ENCODE measurements at places on chromosomes 4 and X.
A peak's percentile ranks its signal among the peaks of the same experiment; 100 is the strongest.

GRCh38 chr4:156193800-156194199 lies 240.1 kb upstream of the CTSO start:
- DNase-seq, result peak; percentile 92

GRCh38 chr4:162787120-162787519 lies 379.6 kb downstream of the NAF1 start:
- no peak for DNase-seq

GRCh38 chr4:159248384-159249178 lies 145.7 kb downstream of the RAPGEF2 start:
- peak; percentile 24 for DNase-seq

- peak; percentile 19 for DNase-seq
These were observed 64.8 kb downstream of the GLRA3 start for GRCh38 chr4:174764105-174764729.

DNA sequence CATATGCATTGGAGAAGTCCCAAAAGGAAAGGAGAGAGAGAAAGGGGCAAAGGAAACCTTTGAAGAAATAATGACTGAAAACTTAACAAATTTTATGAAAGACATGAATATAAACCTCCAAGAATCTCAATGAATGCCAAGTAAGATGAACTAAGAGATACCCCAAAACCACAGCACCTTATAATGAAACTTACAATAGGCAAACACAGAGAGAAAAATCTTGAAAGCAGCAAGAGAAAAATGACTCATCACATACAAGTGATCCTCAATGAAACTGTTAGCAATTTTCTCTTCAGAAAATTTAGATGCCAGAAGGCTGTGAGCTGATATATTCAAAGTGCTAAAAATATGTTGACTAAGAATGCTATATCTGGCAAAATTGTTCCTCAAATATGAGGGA lies 10.1 kb downstream of the SMIM10L2A start:
- no peak for DNase-seq

GRCh38 chrX:39614680-39614998 lies 483.1 kb downstream of the BCOR start:
- no peak for DNase-seq

DNA sequence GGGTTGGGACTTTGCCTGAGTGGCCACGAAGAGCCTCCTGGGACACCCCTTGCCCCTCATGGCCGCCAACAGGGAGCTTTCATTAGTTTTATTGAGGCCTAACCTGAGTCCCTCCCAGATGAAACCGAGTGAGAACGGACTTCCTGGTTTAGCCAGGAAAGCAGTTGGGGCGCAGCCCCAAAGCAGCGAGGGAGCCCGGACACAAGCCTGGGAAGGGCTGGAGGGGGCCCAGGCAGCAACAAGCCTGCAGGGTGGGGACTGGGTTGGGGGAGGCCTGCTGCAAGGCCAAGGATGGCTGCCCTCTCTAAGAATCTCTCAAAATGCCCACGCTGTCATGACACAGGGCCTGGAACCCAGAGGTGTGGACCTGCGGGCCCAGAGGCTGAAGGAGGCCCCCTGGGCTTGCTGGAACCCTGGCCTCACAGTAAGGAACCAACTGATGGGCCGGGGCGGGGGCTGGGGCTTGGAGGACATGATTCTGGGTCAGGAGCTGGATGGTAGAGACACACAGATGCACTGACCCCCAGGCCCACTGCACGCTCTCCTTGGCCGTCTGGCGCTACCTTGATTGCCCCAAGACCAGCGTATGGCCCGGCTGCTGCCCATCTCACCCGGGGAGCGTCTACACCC lies 5.8 kb downstream of the HMX1 start:
- no peak for DNase-seq

DNA sequence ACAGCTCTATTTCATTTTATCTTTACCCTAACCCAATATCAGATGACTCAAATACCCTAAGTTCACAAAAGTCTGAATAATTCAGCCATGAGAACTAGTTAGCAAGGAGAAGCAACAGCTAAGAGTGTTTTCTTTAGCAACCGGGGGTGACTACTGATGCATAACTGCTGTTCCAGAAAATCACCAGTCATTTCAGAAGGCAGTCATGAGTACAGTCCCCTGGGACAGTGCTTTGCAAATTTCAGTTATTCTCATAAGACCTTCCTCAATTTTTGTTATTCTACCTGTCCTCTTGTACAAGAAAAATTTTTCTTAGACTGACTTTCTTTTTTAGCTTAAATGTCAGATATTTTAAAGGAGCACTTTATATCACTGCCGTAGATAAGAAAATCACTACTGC lies 16.4 kb downstream of the BANK1 start:
- DNase-seq, result peak; percentile 29

GRCh38 chr4:153258750-153259149 lies 54.5 kb downstream of the TRIM2 start:
- no peak for DNase-seq

DNA sequence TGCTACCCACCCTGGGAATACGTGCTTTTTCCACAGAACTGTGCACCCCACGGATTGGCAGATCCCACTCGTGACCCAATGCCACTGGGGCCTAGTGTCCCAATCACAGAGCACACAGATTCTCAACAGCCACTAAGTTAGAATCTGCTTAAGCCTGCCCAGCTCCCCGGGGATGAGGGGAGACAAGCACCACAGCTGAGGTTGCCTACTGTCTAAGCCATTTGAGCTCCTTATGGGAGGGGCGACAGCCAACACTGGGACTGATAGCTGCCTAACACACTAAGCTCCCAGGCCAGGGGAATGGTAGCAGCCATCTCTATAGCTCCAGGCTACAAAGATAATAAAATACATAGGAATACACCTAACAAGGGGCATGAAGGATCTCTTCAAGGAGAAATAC lies 93.5 kb upstream of the GUCY1A1 start:
- no peak for DNase-seq

GRCh38 chr4:26106776-26107175 lies 192.8 kb downstream of the SMIM20 start:
- DNase-seq, result no peak

- DNase-seq, result no peak
These were observed 148.2 kb downstream of the RASL11B start for GRCh38 chr4:53010318-53010717.

GRCh38 chrX:6468706-6469105 lies 66.2 kb downstream of the VCX3A start:
- no peak for DNase-seq

DNA sequence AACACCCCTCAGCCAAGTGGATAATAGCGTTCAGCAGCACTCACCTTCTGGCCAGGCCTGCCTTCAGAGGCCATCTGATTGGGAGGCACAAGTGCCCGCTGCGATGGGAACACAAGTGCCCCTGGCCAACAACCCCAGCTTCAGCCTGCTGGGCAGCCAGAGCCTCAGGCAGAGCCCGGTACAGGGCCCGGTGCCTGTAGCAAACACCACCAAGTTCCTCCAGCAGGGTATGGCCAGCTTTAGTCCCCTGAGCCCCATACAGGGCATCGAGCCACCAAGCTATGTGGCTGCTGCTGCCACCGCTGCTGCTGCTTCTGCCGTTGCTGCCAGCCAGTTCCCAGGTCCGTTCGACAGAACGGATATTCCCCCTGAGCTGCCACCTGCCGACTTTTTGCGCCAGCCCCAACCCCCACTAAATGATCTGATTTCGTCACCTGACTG lies 55.9 kb upstream of the MTM1 start:
- peak; percentile 1 for DNase-seq

DNA sequence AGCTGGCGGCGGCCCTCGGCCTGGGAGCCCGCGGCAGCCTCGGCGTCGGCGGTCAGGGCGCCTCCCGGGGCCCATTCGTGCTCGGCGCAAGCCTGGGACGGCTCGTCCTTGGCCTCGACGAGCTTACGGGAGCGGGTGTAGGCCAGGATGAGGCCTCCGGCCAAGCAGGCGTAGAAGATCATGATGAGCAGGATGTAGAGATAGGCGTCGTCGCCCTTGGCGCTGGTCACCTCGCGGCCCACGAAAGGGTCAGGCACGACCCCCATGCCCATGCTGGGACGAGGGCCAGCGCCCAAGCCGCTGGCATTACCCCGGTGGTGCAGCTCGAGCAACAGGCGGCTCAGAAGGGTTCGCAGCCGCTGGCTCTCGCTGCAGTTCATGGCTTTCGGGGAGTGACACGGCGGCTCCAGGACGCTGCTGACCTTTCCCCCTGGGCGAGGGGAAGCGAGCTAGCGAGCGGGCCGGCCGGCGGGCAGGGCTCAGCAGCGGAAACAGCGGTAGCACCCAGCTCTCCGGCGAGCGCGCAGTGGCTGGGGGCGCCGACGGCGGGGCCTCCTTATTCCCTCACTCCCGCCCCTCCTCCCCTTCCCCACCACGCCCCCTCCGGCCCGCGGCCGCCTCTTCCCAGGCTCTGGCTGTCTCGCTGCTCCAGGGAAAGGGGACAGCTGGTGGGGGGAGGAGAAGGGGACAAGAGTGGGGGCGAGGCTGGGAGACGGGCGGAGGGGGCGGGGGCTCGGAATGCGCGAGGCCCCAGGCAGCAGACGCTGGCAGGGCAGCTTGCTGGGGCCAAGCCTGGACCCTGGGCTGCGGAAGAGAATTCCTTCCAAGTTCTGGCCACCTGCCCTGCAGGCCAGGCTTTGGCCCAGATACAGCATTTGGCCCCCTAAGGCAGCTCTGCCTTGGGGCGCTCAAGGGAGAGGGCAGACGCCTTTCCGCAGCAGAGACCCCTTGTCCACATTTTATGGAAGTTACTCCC lies at the start of gene KCNE5:
KCNE5 (minus strand) TSS at position 532 of the 976 bp plus-strand sequence; CDS start at position 380, 152 bp downstream.
- DNase-seq, result no peak

GRCh38 chr4:155889031-155889793 lies 14.3 kb upstream of the TDO2 start:
- no peak for DNase-seq

GRCh38 chrX:136215559-136215958 lies 35.6 kb downstream of the MAP7D3 start:
- DNase-seq, result no peak

DNA sequence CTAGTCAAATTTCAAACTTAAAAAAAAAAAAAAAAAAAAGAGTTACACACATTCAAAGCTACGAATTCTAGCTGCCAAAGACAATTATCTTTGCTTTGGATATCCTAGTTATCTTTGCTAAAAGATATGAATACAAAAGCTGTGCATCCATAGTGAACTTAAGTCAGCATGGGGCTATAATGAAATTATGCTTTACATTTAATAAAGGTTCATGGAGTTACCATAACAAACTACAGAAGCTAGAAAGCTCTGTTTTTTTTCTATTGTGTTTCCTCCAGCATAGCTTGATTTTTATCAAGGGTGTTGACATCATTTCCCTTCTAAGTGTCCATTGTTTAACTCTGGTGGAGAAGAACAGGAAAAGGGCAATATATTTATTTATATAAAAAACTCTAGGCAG lies 234.1 kb downstream of the ANKRD50 start:
- DNase-seq, result no peak

GRCh38 chr4:518569-519083 lies 19.6 kb downstream of the PIGG start:
- no peak for DNase-seq

GRCh38 chrX:39152106-39152649 lies 350.9 kb downstream of the MID1IP1 start:
- DNase-seq, result peak; percentile 74

DNA sequence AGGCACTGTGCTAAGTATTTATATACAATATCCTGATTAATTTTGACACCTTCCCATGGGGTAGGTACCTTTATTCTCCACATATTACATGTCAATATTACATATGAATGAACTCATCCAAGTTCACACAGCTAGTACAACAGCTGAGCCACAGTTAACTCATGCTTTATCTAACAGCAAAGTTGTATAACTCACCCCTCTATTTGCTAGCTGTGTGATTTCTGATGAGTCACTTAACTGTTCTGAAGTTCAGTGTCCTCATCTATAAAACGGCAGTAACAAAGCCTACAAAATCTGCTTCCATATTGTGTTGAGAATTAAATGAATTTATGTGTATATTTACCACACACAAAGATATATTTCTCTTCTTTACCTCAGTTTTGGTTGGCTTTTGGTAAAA lies 48.2 kb upstream of the KDR start:
- DNase-seq, result no peak

GRCh38 chrX:17710871-17711301 lies 26.4 kb upstream of the SCML1 start:
- DNase-seq, result no peak

- no peak for DNase-seq
These were observed 24.0 kb downstream of the SMIM14 start for GRCh38 chr4:39614487-39615162.

DNA sequence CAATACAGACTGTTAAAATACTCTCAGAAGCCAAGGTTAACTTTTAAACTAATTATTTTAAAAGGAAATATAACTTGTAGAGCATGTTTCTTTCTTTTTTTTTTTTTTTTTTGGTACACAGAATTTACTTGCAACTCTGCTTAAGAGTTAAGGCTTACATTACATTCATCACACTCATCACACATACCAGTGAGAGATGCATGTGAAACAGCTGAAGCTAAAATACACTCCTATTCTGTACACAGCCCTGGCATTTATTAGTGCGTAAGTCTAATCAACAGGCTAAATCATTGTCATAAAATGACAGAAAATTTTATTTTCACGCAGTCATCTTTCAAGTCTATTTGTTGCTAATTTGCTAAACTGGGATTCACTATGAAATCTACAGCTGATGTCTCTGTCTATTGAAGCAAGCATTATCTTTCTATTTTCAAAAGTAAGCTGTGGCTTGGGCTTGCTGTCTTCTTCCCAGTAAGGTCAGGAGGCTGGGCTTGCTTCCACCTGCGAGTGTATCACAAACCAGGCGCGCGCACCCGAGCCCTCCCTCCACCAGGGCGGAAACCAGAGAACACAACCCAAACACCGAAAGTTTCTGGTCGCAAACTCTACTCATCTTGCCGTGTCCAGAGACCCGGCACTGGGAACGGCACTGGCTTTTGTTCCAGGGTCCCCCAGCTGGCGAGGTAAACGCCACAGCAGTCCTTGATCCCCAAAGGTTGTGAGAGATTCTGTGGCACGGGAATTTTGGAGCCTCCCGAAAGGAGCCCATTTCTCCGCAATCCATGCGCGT lies 3.9 kb downstream of the MAML3 start:
- DNase-seq, result peak; percentile 7

DNA sequence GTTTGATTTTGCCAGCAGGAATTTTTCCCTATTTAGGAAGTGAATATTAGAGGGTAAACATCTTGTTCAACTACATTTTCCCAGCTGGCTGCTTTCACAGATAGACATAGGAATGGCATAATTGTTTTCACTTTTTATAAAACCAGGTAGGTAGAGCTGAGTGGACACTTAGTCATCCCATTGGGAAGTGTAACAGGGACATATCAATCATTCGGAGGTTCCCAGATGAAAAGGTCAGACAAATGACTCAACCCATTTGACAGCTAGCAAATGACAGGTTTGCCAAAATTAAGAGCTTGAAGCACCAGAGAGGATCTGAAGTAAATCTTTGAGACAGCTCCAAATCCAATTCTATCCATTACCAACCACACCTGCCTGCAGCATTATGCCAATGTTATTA lies 205.3 kb downstream of the SLC39A8 start:
- no peak for DNase-seq

DNA sequence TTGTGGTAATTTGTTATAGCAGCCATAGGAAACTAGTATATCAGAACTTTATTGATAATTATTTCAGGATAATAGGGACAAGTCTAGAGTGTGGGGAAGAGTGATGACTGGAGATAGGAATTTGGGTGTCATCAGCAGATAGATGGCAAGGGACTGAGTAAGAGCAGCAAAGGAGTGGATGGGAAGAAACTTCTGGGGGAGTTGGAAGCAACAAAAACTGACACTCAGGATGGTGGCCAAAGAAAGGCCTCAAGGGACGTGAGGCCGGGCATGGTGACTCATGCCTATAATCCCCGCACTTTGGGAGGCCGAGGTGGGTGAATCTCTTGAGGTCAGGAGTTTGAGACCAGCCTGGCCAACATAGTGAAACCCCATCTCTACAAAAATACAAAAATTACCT lies 9.1 kb upstream of the SLC25A5 start:
- no peak for DNase-seq

- no peak for DNase-seq
These were observed 76.6 kb downstream of the ARHGAP10 start for GRCh38 chr4:147808447-147808846.

- no peak for DNase-seq
These were observed 126.3 kb downstream of the REPS2 start for GRCh38 chrX:17072721-17073230.
